Activated CD4-positive, alpha-beta T cell treated with anti-CD3 and anti-CD28 coated beads, Interleukin-2, amount 10 ng/mL, durations not matched to agents 7 days and 5 days (primary cell): ENCODE measurements at places on chromosomes 6 and 20. TPM values are rescaled to one million over a fixed set of nuclear protein-coding genes. Genes with fewer than 3 reads are reported as not detected.
A peak's percentile ranks its signal among the peaks of the same experiment; 100 is the strongest.

GRCh38 chr6:56714273-56714672 is 71.6 kb upstream of the DST start:
- DNase-seq: no peak
- peaks cover 9% of the 10 kb centered on the region for H3K27me3 ChIP-seq
- no peak overlapping the region for H3K27ac ChIP-seq

GRCh38 chr20:50625986-50626677 is 65.2 kb downstream of the RIPOR3 start:
- no peak overlapping the region for H3K27ac ChIP-seq
- no peaks in the 10 kb centered on the region for H3K27me3 ChIP-seq
- H3K4me3 ChIP-seq: no peak overlapping the region
- H3K4me1 ChIP-seq: no peaks in the 10 kb centered on the region

The FOXA2 gene
- total RNA-seq: not detected

DNA sequence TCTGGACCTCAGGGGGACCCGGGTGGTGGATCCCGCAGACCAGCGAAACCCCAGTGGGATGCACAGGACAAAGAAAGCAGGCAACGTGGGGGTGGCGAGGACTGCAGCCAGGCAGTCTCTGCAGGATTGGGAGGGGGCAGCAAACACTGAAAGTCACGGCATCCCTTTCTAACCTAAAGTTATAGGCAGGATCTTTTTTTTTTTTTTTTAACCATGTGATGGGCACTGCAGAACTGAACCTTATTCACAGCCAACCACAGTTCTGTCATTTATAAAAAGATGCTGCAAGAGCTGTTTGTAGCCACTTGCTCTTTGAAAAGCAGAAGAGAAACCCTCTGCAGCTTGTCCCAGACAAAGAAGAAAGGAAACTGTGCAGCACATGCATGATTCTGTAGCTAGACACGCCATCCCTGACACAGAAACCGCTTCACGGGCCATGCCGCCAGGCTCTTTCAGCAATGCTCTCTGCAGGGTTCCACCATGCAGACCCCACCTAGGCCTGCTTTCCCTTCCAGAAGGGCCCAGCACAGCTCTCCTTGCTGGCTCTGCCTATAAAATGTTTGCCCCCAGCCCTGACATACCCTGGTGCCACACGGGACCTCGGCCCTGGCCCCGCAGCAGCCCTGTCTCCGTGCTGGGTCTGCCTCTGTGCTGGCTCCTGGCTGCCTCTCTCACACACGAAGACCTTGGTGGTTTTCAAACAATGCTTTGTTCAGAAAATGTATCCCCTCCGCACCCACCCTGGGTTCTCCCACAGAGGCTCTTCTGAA is 70.8 kb downstream of the PYGB start:
- peak overlapping the region; percentile 50 for H3K27ac ChIP-seq
- peaks cover 8% of the 10 kb centered on the region for H3K36me3 ChIP-seq
- DNase-seq: no peak
- H3K4me3 ChIP-seq: no peak overlapping the region
